NCI-H2081 (cell line): ENCODE measurements at places on chromosomes 16 and 17.

- no peak for DNase-seq
These were observed 239.0 kb downstream of the SNX29 start for GRCh38 chr16:12215277-12216105.

GRCh38 chr16:79089735-79090284 lies 510.7 kb downstream of the MAF start:
- no peak for DNase-seq

- DNase-seq, result no peak
These were observed 10.3 kb upstream of the ITGAX start for GRCh38 chr16:31344712-31345111.

GRCh38 chr17:21458054-21458453 lies 81.9 kb downstream of the KCNJ12 start:
- no peak for DNase-seq

- peak; percentile 7 for DNase-seq
These were observed 601 bp upstream of the RFWD3 start for GRCh38 chr16:74667255-74667700.

DNA sequence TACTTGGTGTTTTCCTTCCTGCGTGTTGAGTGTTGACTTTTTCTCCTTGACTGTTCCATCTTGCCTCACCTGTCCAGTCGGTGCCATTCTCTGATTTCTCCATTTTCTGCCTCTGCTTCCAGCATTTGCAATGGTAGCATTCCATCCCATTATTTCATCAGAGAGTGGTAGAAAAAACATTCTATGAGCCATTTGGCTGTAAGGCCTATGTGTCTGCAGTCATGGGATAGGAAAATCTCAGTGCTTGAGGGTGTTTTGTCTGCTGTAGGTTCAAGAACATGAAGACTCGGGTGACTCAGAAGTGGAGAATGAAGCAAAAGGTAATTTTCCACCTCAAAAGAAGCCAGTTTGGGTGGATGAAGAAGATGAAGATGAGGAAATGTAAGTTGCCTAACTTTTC lies 2.7 kb downstream of the UTP18 start:
- no peak for DNase-seq

DNA sequence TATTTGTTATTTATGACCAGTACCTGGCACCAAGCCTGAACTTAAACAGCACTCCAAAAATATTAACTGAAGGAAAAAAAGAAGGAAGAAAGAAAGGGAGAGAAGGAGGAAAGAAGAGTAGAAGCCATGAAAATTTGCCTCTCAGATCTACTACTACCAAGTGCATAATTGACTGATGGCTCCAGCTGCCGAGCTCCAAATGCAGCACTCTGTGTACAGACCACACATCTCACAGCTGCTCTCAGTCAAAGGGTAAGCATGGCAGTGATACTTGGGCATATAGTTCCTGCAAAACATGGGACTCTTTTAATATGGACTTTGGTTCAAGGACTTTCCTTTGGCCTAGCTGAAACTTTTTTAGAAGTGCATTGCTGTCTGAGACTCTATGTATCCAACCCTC lies 44.0 kb upstream of the NOG start:
- DNase-seq, result no peak

DNA sequence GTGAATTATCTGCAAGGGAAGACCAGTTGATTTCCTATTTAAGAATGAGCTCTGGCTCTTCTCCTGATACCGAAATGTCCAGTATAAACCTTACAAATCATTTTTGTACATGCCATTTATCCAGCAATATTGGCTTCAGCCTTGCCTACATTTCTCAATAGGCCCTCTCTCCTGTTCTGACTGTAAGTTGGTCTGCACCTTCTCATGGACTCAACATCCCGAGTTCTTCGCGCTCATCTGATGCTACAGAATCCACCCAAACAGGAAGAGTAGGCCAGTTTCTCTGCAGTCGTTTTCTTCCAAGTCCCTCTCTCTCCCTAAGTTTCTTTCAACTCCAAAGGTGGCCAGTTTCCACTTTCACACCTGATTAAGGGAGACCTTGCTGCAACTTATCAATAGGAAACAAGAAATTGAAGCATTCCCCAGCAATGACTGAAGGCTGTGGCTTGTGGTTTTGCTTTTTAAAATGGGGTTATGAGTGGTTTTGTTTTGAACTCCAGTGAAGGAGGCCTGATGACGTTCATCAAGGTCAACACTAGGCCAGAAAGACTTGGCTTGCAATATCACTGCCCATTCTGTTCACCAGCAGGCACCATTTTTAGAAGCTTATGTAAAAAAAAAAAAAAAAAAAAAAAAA lies 383.0 kb downstream of the MAF start:
- no peak for DNase-seq

- DNase-seq, result no peak
These were observed 47.9 kb upstream of the ARL4D start for GRCh38 chr17:43350888-43351361.

DNA sequence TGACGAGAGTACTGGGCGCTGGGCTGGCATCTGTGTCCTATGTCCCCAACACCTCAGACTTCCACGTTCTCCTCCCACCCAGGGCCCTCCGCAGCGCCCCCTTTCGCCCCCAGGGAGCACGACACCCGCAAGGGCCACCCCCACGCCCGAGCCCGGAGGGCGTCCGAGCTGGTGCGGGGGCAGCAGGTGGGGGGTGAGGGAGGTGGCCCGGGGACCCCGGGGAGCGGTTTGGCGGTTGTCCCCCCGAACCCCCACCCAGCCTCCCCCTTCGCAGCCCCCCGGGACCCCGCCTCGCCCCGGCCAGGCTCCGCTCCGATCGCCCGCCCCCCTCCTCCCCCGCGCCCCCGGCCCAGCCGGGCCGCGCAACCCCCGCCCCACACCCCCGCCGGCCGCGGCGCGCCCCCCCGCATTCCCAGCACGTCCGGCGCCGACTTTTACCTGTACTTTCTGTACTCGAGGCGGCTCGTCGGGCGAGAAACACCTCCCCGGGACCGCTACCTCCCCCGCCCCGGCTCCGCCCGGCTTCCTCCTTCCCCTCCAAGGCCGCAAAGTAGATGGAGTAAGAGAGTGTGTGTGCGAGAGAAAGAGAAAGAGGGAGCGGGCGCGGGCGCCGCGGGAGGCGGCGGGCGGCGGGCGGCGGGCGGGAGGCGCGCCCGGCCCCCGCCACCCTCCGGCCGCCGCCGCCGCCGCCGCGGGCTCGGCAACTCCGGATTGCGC lies 901 bp downstream of the CDYL2 start:
- DNase-seq, result no peak

- DNase-seq, result no peak
These were observed 85.7 kb downstream of the PLCG2 start for GRCh38 chr16:81864646-81865382.

GRCh38 chr17:38606646-38607611 lies 1.2 kb upstream of the SRCIN1 start:
- DNase-seq, result peak; percentile 39

DNA sequence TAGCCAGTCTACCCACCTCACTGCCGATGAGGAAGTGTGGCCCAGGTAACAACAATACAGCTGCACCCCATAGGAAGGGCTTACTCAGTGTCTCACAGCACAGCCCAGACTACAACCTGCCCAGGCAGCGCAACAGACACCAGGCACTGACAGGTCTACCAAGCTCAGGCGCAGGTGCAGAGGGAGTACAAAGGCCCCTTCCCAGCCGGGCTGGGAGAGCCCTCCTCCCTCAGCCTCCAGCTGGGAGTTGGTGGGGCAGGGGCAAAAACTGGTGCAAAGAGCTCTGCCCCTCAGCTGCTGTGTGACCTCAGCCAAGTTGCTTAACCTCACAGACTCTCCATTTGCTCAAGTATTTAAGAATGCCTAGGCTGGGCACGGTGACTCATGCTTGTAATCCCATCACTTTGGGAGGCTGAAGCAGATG lies 112.6 kb upstream of the LHX1 start:
- DNase-seq, result no peak

GRCh38 chr17:77144227-77144626 lies 3.5 kb downstream of the SEC14L1 start:
- DNase-seq, result no peak

- no peak for DNase-seq
These were observed 9.5 kb downstream of the KCNJ16 start for GRCh38 chr17:70084476-70084875.

GRCh38 chr16:89507214-89507833 lies 879 bp upstream of the SPG7 start:
- DNase-seq, result no peak

DNA sequence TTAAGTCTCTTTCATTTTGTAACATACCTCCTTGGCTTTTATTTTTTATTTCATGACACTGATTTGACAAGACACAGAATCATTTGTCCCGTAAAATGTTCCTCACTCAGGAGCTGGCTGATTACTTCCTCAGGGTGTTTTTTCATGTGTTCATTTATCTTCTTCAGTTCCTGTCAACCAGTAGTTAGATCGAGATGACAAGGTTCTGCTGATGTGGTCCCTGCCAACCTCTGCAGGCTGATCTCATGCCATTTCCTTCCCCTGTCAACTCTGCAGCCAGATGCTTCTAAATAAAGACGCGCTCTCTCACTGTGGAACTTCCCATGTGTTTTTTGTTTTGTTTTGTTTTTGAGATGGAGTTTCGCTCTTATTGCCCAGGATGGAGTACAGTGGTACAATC lies 8.1 kb upstream of the CXCL16 start:
- DNase-seq, result no peak
